ENCODE measurements at places on chromosomes 3 and 15.

GRCh38 chr15:42919799-42920518 is 619 bp downstream of the TTBK2 start:
- DNase-seq: peak; percentile 12

GRCh38 chr3:10779293-10779805 is 36.7 kb upstream of the SLC6A11 start:
- no peak for DNase-seq

DNA sequence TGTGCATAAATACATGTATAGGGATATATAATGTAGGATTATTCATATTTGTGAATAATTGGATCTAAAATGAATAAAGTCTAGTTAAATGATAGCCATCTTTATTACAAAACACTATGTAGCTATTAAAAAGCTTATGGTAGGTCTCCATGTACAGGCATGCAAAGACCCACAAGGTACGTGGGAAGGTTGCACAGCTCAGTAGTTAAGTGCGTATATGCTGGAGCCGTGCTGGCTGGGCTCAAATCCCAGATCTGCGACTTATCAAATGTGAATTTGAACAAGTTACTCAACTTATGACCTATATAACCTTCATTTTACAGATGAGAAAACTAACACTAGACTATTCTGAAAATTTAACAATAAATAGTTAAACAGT is 100.6 kb downstream of the MYH15 start:
- DNase-seq: no peak

DNA sequence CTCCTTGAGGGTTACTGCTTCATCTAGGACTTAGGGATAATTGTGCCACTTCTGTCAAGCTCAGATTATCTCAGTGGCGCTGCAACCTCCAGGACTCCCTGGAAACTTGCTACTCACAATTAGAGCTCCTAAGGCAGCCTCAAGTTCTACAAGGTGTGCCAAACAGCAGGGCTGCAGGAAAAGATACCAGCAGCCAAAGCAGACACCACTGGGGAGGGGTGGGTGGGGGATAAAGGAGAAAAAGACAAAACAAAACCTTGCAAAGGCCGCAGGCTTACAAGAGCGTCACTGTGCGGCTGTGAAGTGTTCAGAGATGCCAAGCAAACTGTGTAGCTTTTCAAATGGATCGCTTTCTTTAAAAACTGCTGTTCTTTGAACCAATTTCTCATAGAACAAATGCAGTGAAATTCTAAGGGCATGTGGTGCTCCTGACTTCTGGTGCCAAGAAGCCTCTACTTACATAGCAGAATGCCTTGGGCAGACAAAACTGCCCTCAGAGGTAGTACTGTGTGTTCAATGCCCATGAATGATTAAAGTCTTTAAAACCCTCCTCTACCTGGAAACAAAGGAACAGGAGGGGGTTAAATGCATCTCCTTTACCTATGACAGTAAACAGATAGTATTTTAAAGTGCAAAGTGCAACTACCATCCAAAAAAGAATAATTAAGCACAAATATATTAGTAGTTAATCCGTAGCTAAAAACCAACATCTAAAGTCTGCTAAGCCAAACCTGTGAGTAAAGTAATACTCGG is 353.4 kb downstream of the FOXP1 start:
- no peak for DNase-seq

- DNase-seq: no peak
Measured at GRCh38 chr3:119582178-119582577, 2.9 kb downstream of the ADPRH start.

DNA sequence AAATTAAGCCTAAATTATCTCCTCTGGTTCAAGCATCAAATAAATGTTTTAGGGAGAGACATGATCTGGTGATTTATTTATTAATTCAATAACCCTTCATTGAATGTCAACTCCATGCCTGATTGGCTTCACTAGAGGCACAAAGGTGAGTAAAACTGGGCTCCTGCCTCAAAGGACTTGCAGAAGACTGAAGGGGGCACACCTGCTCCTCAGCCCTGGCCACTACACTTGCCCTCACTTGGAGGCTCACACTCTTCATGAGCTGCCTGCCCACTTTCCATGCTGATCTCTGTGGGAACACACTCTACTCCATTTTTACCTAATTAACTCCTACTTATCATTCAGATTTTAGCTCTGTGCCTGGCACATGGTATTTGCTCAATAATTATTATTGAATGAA is 84.4 kb upstream of the KCNMB2 start:
- no peak for DNase-seq

DNA sequence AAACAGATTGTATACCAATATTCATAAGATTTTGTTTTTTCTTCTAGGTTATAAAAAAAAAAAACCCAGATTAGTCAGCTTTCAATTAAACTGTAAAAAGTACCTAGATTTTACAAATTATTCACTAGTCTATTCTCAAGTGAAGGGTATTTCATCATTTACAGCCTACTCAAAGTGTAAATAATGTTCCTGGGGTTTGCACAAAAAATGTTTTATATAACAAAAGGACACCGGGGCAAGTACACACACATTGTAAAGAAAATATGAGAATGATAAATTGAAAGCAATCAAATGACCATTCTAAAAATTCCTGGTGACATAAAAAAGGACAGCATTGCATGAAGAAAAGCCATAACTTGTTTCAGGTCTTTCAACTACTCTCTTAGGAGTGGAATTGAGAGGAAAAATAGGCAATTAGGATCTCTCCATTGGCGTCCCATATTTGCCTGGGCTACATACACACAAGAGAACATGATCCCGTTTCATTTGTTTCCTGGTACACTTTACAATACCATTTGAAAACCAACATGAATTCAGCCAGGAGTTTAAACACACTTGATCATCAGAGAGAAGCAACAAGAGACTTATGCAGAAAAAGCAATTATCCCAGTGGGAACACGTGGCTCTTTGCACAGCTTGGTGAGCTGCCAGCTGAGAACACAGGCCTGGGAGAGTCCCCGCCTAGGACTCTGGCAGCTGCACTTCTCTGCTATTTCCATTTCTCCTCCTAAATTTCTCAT is 1039.2 kb downstream of the ROBO1 start:
- no peak for DNase-seq

DNA sequence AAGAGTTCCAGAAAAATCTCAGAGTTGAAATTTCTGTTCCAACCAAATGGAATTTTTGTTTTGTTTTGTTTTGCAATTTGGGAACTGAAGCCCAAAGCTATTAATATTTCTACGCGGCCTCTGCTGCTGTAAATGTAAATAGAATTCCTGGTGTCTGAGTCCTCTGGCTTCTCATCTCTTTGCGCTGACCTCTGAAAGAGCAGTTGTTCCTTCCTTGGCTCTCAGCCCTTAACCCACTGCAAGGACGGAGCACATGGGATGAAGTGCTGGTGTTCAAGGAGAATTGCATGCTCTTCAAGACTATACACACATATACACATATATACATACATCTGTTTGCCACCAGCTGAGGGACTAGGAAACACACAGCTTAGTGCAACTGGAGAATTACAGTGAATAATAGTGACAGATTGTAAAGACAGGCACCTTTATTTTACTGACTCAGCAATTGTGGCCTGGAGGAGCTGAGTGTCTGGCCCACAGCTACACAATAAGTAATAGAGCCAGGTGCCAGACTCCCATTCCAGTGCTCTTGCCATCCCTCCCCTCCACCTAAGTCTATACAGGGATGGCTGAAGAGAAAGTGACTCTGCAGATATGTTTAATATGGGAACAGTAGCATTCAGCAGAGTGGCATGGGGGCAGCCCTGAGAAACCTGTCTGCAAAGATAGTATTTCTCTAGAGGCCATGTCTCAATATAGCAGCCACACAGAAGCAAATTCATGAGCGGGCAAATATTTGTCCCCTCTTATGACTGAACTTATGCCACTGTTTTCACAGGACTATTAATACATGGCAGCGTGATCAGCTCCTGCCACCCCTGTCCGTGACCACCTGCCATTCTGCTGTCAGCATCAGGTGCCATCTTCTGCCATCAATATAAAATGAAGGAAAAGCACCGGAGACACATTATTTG is 42.3 kb downstream of the NEK10 start:
- no peak for DNase-seq

GRCh38 chr3:177553579-177553978 is 356.3 kb upstream of the TBL1XR1 start:
- no peak for DNase-seq

GRCh38 chr3:179149406-179149867 is 1.3 kb downstream of the PIK3CA start:
- peak; percentile 5 for DNase-seq

DNA sequence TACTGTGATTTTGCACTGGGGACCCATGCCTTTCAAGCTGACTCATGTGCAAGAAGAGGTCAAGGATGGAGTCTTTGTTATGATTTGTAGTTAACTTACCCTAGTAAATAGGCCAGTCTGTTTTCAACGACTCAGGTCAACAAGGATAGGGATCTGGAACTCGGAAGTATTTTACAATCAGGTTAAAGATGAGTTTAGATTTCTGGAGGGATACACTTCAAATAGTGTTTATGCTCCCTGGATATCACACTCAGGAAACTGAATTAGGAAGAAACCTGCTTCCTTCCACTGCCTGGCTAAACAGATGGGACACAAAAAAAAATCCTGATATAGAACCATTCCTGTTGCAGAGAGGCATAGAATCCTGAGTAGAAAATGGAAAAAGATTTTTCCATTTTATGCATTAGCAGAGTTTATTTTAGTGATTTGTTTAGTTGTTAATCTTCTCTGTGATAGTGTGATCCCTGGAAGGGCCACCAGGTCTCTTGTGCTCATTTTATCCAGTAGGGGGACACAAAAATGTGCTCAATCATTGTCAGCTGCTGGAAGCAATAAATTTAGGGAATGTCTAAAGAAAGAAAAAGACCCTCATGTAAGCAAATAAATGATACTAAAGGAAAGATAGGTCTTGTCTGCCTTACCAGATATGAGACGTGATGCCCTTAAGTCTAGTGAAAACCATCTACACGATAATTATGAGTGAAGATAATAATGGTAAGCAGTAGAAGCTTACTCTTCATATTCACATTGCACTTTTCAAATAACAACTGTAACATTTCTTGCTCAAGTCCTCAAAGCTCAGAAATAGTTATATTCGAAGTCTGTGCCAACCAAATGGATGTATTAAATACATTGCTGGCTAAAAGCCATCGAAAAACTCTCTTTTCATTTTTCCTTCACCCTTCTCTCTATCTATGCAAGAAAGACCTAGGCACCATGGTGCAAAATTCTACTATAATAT is 452.1 kb upstream of the KCNMB2 start:
- DNase-seq: no peak

DNA sequence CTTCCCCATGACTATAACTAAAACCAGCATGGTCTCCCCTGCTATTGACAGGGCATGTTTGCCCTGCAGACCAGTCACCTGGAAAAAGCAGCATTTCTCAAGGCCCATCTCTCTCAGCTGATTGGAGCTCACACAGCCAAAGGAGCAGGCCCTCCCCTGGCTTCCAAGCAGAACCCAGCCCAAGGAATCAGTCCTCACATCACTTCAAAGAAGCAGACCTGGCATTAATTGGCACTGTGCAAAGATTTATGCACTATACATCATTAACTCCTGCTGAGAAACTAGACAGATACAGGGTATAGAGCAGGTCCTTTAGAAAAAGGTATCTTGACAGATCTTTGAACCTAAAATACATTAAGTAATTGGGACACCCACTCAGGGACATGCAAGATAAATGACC is 323.8 kb upstream of the PPP2R3A start:
- DNase-seq: no peak

DNA sequence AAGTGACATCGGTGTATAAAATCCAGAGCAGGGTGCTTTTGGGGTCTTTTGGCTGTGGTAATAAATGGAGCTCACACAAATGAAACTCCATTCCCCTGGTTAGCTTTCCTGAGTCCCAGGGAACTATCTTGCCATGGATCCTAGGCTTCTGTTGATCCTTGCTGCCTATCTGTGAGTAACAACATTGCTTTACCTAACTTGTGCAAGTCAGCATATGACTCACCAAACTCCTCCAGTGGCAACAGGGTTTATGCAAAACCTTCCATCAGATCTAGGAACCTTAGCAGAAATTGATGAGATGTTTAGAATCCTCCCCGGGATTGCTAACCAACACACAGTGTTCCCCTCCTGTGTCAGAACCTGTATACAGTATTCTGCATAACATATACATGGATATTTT is 105.4 kb downstream of the SCAPER start:
- no peak for DNase-seq

GRCh38 chr3:196599734-196600128 is 31.3 kb downstream of the FBXO45 start:
- DNase-seq: no peak

GRCh38 chr3:10941972-10942371 is 50.6 kb upstream of the SLC6A1 start:
- DNase-seq: no peak

GRCh38 chr3:7518026-7518425 is 657.1 kb downstream of the GRM7 start:
- no peak for DNase-seq

GRCh38 chr15:67232591-67232990 is 21.9 kb downstream of the AAGAB start:
- no peak for DNase-seq

DNA sequence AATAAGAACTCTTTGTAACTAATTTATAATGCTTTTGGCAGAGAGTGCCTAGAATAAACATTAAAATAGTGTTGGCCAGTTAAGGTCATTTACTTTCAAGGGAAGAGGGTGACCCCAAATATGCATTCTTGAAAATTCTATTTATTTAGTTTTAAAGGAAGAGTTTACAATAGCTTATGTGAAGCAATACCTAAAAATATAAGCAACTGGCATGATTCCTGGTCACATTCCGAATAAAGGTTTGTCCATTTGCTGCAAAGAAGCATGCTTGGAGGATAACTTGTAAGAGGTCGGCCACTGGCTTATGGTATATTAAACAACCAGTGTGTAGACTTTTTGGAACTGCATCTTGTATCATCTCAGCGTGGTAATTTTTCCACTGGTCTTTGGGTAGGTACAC is 10.2 kb downstream of the MITF start:
- DNase-seq: no peak

DNA sequence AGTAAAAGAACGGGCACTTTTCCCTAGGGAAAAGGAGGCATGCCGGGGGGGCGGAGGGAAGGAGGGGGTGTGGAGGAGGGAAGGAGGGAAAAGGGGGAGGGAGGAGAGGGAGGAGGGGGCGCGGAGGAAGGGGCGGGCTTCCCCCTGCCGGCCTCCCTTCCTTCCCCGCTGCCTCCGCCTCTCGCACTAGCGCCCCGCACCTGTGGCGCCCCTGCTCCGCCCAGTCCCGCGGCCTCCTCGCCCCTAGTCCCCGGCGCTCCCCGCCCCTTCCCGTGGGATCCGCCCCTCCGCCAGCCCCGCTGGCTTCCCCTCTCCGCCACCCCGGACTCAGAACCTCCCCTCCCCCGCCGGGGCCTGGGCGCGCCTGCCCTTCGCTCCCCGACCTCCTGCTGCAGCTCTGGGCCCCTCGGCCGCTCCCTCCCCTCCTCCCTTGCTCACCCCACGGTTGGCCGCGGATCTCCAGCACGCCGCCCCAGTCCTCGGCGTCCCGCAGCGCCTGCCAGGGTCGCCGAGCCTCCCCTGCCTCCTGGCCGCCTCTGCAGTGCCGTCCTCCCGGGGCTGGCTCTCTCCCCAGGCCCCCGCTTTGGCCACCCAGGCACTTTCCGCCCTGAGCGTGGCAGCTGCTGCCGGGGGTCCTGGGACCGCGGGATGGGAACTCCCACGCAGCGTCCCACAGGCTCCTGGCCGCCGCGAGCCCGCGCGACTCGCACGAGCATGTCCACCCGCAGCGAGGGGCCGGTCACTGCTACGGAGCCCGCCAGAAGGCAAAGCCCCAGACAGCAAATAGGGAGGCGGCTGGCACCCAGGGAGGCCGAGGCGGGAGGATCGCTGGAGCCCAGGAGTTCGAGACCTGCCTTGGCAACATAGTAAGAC is 147.4 kb downstream of the TJP1 start:
- DNase-seq: no peak

- DNase-seq: no peak
Measured at GRCh38 chr3:5314897-5315296, 127.4 kb downstream of the EDEM1 start.

Measured in stimulated activated CD8-positive, alpha-beta memory T cell treated with anti-CD3 and anti-CD28 coated beads, Interleukin-15, amount 100 ng/mL, for 1 hour (primary cell).